ENCODE measurements at places on chromosomes 3 and 15.
A peak's percentile ranks its signal among the peaks of the same experiment; 100 is the strongest.

DNA sequence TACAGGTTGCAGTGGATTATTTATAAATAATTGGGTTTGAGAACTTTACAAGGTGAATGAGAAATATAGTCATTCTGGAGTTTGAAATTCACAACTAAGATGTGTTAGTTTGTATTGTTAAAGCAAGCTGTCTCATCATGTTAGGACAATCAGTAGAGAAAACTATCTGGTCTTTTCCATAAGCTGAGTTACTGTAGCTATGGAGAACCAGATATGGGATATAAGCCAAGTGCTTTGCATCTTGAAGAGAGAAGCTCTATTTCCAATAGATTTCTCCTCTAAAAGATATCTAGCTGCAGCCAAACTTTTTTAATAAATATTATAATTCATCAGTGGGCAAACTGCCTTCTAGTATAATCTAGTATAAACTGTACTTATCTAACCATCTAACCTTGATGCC lies 11.3 kb downstream of the P3H2 start:
- ATAC-seq, result no peak

- ATAC-seq, result no peak
Measured at GRCh38 chr3:65758876-65759598, 279.7 kb downstream of the MAGI1 start.

- no peak for ATAC-seq
Measured at GRCh38 chr3:94063496-94064119, 747 bp downstream of the NSUN3 start.

- ATAC-seq, result peak; percentile 27
Measured at GRCh38 chr3:26750263-26750662, 127.7 kb downstream of the LRRC3B start.

GRCh38 chr3:142028243-142028777 lies 121.0 kb downstream of the TFDP2 start:
- ATAC-seq, result peak; percentile 78

DNA sequence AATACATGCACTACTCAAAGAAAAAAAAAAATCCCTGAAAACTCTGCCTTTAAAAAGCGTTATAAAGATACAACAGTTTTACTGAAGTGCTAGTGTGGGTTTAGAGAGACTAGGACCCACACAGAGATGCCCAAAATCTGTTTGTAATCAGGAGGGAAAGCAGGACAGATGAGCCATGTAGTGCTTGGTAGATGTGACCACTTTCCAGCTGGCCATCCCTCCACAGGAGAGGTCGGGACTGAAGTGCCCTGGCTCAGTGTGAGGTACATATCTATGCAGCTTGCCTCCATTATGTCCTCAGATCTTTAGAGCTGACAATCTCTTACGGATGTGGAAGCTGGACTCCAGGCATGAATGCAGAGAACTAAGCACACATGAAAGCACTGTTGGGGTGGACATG lies 57.5 kb upstream of the NANOGP8 start:
- peak; percentile 24 for ATAC-seq

DNA sequence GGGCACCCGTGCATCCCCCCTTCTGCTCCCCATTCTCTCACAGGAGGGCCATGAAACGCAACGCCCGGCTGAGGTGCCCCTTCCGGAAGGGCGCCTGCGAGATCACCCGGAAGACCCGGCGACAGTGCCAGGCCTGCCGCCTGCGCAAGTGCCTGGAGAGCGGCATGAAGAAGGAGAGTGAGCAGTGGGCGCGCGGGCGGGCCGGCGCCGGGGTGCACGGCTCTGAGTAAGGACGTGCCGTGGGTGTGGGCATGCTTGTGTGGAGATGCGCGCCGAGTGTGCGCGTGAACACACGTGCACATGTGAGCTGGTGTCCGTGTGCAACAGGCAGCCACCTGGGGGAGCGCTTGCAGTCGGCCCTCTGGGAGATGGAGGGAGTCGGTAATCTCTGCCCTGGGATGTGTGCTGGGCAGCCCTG lies 28.1 kb downstream of the NR1I2 start:
- peak; percentile 88 for ATAC-seq

GRCh38 chr3:115081444-115081843 lies 65.6 kb downstream of the ZBTB20 start:
- no peak for ATAC-seq

GRCh38 chr3:62622553-62623174 lies 249.3 kb upstream of the FEZF2 start:
- no peak for ATAC-seq

DNA sequence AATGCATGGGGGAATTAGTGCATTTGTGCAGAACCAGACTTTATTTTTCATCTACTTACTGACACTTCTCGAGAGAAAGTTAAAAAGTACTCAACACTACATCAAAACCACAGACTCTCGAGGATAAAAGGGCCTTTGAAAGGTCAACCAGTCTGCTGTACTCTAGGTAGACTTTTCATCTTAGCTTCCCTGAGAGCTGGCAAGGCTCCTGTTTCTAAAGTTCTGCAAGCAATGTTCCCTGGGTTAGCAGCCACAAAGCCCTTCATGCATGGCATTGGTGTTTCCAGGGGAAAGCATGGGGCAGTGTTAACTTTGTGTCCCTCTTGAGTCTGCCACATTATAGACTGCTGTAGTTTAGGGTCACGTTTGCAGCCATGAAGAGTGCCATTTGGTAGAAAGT lies 106.4 kb upstream of the PFN2 start:
- no peak for ATAC-seq

DNA sequence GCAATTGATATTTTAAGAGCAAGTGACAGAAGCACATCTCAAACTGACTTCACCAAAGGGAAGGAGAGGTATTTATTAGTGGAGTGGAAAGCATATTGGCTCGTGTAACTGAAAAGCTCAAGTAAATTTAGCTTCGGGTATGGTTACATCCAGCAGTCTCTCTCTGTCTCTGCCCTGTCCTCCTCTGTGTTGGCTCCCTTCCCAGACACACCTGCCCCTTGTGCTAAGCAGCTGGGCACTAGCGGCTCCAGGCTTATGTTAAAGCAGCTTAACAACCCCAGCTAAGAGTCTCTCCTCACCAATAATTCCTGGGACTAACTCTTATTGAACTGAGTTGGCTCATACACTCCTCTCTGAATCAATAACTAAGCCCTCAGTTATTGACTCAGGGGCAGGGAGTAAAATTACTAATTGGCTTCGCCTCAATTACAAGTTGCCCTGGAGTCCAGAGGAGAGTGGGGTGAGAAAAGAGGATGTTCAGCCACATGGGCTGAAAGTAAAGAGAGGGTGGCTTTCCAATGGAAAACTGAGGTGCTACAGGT lies 12.8 kb upstream of the SH3BP5 start:
- peak; percentile 37 for ATAC-seq

- ATAC-seq, result no peak
Measured at GRCh38 chr3:17175187-17175807, 290.5 kb downstream of the PLCL2 start.

DNA sequence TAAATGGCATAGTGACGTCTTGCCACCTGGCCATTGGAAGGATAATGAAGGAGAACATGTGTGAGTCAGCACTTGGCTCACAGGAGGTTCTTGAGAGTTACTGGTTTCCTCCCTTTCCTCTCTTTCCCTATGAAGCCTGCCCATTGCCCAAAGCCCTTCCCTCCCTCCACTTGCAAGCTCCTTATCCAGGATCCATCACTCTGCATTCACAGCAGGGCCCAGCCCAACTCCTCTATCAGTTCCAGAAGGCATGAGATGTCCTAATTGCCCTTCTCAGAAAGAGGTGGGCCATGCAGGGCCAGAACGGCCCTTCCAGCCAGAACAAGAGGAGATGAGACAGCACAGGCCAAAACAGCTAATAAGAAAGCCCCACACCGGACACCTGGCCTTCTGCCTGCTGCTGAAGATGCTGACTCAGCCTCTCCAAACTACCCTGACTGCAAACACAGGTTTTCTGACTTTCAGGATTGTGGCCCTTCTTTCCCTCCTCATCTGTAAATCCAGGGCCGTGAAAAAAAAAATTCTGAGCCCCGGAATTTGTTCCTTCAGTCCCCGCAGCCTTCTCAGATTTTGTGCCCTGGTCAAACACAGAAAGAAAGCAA lies 29.7 kb downstream of the HAPLN3 start:
- ATAC-seq, result no peak

DNA sequence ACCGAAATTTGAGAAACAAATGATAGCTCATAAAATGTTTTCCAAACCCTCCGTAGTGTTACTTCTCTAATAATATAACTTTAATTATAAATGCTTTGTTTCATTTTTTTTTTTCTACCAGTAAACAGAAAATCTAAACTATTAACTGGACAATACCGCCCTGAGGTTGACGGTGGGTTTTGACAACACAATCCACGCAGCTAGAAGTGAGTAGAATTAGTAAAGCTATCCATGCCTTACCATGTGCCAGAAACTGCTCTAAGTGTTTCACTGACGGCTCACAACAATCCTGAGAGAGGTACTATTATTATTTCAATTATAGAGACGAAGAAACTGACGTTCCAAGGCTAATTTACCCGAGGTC lies 410 bp downstream of the NDUFAF1 start:
- ATAC-seq, result no peak

DNA sequence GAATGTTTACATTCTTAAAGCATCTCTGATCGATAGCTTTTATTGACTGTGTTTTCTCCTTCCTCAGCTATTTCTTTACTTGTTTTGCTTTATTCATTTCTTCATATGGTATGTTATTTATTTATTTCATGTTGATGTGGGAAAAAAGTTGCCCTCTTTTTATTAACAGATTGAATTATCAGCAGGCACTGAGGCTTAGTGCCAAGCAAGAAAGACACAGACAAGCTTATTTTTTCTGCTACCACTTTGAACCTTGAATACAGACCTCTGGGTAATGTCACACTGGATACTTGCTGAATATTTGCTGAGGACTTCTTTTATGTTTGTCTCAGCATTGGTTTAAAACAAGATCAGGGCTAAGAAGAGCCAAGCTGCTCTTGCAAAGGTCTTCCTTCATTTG lies 162.0 kb upstream of the CNTN6 start:
- ATAC-seq, result no peak

DNA sequence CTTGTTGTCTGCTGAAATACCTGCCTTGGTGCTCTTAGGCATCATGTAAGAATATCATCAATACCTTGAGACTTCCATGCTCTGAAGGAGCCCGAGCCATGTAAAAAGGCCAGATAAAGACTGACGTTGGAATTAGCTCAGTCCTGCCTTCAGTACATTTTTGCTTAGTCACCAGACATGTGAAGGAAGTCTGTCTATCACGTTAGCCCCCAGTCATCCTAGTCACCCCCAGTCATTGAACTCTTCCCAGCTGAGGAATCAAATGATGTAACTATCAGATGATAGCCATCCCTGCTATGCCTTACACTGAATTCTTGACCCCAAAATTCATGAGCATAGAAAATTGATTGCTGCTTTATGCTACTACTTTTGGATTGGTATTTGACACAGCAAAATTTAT lies 351.2 kb upstream of the SGO1 start:
- ATAC-seq, result no peak

DNA sequence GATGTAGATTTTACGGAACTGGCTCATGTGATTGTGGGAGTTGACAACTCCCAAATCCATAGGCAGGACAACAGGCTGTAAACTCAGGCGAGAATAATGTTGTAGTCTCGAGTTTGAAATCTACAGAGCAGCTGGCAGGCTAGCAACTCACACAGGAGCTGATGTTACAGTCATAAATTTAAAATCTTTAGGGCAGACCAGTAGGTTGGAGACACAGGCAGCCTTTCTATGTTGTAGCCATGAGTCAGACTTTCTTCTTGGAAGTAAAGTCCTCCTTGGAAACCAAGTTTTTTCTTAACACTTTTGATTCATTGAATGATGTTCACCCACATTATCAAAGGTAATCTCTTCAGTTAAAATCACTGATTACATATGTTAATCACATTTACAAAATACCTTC lies 89.1 kb upstream of the ALCAM start:
- ATAC-seq, result no peak

- no peak for ATAC-seq
Measured at GRCh38 chr3:182917134-182917533, 63.2 kb downstream of the DCUN1D1 start.

GRCh38 chr15:64583519-64583918 lies 123.1 kb downstream of the ZNF609 start:
- no peak for ATAC-seq

DNA sequence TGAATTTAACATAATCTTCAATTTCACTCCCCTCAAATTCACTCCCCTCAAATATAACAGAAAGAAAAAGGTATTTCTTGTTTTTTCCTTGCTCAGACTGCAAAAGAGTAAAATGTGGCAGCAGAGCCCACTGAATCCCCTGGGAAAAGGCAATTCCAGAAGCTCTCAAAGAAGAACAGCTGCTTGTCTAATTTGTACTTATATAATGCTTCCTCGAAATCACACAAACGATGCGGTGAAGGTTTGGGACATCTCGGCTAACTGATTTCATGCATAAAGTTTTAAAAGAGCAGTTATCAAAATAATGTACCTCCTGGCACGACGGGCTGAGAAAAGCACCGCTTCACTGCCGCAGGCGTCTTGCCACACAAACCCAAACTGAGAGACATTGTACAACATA lies 10.7 kb downstream of the BDH1 start:
- ATAC-seq, result no peak

DNA sequence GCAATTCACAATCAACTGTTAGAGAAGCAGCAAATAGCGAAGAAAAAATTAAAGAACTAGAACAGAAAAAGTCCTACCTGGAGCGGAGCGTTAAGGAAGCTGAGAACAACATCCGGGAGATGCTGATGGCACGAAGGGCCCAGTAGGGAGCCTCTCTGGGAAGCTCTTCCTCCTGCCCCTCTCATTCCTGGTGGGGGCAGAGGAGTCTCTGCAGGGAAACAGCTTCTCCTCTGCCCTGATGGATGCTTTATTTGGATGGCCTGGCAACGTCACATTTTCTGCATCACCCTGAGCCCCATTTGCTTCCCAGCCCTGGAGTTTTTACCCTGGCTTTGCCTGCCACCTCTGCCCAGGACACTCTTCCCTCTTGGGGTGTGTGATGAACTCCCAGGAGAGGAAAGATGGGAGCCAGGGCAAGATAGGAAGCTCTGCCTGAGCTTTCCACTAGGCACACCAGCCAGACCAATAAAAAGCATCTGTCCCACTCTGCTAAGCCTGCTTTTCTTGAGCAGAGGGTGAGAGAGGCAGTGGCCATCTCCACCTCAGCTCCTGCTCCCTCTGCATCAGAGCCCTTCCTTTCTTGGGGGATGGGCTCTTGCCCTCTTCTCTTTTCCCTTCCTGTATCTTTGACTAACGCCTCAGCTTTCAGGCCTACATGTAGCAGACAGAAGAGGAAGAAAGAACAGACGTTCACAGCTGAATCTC lies 39.4 kb downstream of the PPARG start:
- peak; percentile 44 for ATAC-seq

DNA sequence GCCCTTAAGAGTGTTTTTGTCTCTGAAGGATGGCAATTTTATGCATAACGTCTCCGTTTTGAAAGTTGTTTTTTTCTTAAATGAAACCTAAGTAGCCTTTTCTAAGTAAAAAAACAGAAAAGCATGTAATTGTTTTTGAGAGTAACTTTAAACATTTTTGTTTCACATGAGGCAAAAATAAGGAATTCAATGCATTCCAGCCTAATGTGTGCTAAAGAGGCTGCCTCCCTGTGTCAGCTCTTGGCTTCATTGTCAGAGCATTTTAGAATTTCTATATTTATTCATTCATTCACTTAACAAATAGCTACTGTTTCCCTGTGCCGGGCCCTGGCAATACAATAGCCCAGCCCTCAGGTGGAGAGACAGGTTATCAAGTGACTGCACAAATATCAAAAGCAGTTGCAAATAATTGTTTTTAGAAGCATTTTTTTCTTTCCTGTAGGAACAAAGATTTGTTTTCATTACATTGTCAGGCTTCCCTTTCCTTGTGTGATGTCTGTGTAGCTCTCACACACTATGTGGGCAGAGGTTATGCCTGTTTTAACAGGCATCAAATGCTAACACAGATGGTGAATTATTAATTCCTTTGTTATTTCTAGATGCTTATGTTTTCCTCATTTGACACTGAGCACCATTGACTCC lies 81.9 kb downstream of the CCK start:
- no peak for ATAC-seq

- ATAC-seq, result no peak
Measured at GRCh38 chr3:47568901-47569300, 9.8 kb downstream of the CSPG5 start.
